Activated naive CD4-positive, alpha-beta T cell treated with anti-CD3 and anti-CD28 coated beads, Interleukin-2, amount 50 U/mL, for 72 hours (primary cell): ENCODE measurements at places on chromosomes 5 and 9. TPM values are rescaled to one million over a fixed set of nuclear protein-coding genes. Genes with fewer than 3 reads are reported as not detected.

MCTP1 gene
- 0.87 TPM for total RNA-seq

WHRN gene
- 4.7 TPM for total RNA-seq

CCL28 gene
- total RNA-seq: 18.9 TPM

TNIP1 gene
- total RNA-seq: 276 TPM

MYMK gene
- not detected for total RNA-seq

BHMT2 gene
- total RNA-seq: not detected

SLC34A3 gene
- 0.12 TPM for total RNA-seq

CARD6 gene
- 2.8 TPM for total RNA-seq

EIF4E1B gene
- not detected for total RNA-seq

CCNJL gene
- total RNA-seq: 0.12 TPM

ERCC6L2 gene
- 26.8 TPM for total RNA-seq

DNA sequence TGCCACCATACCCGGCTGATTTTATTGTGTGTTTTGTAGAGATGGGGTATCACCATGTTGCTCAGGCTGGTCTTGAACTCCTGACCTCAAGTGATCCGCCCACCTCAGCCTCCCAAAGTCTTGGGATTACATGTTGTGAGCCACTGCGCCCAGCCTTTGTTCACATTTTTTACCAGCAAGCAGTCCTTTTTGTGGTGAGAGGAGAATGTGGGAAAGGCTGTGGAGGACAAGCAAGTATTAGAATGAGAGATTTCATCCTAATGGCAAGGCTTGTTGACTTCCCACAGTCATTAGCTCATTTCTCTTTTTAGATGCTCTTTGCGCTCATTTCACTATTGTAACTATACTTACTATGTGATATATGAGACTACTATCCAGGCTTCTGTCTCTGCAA is 6.1 kb downstream of the IL31RA start:
- no peak for DNase-seq

GRCh38 chr5:17482790-17483189 is 15.2 kb upstream of the TAF11L2 start:
- DNase-seq: no peak

DNA sequence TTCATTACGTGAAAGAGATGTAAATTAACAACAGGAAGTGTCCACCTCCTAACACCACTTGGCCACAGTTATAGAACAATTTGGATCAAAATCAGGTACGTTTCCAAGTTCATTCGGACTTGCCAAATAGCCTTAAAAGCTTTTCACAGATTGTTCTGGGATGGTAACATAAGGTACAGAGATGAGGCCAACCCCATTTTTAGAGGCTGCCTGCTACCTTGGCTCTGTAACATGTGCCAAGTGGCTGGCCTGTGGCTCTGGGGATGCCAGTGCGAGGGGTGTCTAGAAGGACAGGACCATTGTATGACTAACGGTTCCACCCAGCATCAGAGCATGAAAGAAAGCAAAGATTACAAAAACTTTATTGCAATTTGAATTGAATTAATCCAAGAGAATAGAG is 91.0 kb downstream of the LHFPL2 start:
- no peak for DNase-seq

- DNase-seq: peak; percentile 59
These were observed 60.7 kb downstream of the MAT2B start for GRCh38 chr5:163565931-163566608.

GRCh38 chr5:119079318-119079921 is 8.5 kb downstream of the DMXL1 start:
- peak; percentile 35 for DNase-seq

GRCh38 chr5:52947851-52948250 is 41.3 kb upstream of the ITGA2 start:
- DNase-seq: no peak

GRCh38 chr9:101586651-101587050 is 8.1 kb downstream of the PPP3R2 start:
- DNase-seq: no peak

DNA sequence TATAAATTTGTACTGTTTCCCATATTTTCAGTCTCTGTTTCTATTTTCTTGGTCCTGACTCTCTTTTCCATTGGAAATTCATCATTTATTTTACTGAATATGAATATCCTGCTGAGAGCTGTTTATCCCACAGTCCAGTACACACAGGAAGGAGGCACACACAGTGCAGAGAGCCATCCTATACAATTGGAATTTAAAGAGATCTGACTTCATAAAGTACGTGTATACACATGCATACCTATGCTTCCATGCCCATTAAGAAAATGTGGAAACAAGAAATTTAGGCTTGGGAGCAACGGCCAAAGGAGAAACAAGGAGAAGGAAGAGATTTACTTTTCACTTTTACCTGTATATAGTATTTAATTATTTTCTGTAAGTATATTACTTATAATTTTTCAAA is 99.2 kb downstream of the NFIB start:
- no peak for DNase-seq

DNA sequence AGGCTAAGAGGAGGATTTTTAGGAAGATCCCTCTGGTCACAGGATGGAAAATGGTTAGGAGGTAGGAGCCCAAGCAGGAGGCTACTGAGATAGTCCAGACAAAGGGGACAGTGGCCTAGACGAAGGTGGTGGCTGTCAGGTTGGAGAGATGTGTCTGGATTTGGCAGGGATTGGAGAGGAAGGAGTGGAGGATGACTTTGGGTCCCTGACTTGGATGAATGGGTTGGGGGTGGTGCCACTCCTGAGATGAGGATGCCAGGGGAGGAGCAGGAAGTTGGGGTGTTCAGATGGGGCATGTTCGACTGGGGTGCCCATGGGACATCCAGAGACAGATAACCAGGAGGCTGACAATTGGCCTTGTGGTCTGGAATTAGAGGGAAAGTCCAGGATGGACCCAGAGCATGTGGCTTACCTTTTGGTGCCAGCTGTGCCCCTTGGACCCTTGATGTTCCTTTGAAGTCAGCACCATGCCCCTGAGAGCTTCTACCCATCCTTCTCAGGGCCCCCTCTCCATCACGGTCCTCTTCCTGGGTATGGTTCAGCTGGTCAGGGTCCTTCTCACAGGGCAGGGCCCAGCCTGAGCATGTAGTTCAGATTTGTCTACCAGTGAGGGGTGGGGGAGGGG is 15.1 kb upstream of the IGFBPL1 start:
- no peak for DNase-seq

- DNase-seq: no peak
These were observed 1.5 kb downstream of the SV2C start for GRCh38 chr5:76084496-76085242.

DNA sequence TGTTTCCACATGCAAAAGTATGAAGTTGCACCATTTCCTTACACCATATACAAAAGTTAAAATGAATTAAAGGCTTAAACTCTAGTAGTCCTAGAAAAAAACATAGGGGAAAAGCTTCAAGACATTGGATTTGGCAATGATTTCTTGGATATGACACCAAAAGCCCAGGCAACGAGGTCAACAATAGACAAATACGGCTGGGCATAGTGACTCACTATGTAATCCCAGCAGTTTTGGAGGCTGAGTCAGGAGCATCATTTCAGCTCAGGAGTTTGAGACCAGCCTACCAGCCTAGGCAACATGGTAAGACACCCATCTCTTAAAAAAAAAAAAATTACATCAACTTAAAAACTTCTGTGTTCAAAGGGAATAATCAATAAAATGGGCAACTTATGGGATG is 30.9 kb upstream of the SREK1 start:
- no peak for DNase-seq

DNA sequence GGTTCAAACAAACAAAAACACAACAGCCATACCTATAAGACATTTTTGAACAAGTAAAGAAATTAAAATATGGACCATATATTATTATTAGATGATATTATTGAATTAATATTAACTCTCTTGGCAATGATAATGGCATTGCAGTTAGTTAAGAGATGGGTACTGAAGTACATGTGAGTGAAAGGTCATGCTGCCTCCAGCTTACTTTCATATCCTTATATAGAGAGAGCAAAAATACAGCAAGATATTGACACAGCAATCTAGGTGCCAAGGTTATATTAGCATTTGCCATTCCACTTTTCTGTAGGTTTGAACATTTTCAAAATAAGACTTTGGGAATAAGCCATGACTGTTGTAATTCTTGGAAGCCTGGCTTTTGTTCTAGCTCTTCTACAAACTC is 6.1 kb downstream of the TNFSF8 start:
- no peak for DNase-seq

DNA sequence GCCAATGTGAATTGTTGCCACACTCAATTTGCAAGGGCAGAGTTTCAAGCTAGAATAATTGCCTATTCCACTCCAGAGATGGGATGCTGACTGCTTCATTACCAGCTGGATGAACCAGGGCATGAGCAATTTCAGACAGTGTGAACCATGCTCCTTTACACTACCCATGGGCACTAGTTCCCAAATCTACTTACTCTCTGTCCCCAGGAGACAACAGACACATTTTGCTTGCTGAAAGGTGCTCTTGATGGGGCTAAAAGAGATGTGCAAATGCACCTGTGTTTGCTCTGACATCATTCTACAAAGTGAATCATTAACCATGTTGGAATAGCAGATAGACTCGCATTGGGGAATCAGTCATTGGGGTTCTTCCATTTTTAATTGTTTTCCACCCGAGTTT is 522.3 kb upstream of the NUDT12 start:
- DNase-seq: no peak
